ENCODE measurements at places on chromosomes 7 and 10.
A peak's percentile ranks its signal among the peaks of the same experiment; 100 is the strongest.

- no peak for DNase-seq
Observed at GRCh38 chr10:12482587-12482986, 133.2 kb downstream of the CAMK1D start.

- DNase-seq, result no peak
Observed at GRCh38 chr7:151404216-151405011, 5.4 kb downstream of the WDR86 start.

- DNase-seq, result no peak
Observed at GRCh38 chr10:74854610-74855009, 28.2 kb downstream of the KAT6B start.

GRCh38 chr10:7609556-7609955 is 57.2 kb downstream of the ITIH5 start:
- no peak for DNase-seq

DNA sequence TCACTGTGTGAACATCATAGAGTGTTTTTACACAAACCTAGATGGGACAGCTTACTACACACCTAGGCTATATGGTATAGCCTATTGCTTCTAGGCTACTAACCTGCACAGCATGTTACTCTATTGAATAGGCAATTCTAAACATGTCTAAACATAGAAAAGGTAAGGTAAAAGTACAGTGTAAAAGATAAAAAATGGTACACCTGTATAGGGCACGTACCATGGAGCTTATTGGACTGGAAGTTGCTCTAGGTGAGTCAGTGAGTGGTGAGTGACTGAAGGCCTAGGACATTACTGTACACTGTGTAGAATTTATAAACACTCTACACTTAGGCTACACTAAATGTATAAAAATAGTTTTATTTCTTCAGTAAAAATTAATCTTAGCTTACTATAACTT is 182.0 kb upstream of the THSD7A start:
- no peak for DNase-seq

GRCh38 chr10:78419481-78420265 is 386.0 kb downstream of the RPS24 start:
- DNase-seq, result peak; percentile 3

DNA sequence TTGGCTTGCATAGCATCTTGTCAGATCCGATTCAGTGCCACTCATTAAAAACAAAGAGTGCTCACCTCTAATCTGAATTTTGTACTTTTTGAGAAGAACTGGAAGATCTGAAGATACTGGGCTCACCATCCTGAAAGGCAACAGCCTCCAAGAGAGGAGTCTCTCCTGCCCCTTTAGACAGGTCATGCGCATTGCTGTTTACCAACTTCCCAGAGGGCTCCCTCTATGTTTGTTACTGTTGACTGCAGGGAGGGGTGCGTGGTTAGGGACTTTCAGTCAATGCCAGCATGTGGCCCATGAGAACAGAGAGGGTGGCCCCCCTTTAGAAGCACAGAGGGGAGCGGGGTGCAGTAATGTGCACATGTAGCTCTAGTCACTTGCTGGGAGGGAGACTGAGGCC is 33.2 kb upstream of the CABCOCO1 start:
- no peak for DNase-seq

GRCh38 chr10:75707080-75707840 is 275.8 kb downstream of the LRMDA start:
- DNase-seq, result no peak

- DNase-seq, result no peak
Observed at GRCh38 chr7:139909379-139910050, 80.5 kb downstream of the TBXAS1 start.

GRCh38 chr10:52632591-52632990 is 140.0 kb downstream of the MBL2 start:
- no peak for DNase-seq

GRCh38 chr10:43160921-43161255 is 22.6 kb downstream of the CSGALNACT2 start:
- no peak for DNase-seq

DNA sequence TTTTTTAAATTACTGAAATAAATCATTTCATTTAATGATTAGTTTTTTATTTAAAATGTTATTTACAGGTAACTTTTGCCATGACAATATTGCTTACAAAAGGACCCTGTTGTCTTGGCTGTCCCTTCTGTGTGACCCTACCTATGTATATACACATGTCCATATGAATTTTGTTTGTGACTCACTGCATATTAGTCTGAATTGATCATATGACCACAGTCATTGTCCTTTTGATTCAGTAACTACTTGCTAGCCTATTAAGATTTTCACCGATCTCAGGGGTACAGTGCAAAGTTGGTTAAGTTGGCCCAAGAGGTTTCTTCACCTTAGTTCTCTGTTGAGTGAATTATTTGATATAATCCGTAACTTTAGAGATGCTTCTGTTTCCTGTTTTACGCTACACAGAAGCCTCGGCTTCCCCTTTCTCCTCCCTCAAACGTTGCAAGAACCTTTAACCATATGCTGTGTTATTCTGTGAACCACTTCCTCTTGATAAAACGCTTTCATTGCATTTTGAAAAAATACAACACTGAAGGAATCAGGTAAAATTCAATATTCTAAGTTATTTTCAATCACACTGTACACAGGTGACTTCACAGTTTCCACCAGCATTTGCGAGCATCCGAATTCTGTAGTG is 43.9 kb downstream of the APBB1IP start:
- DNase-seq, result no peak

GRCh38 chr7:19585761-19586160 is 123.1 kb downstream of the POLR1F start:
- no peak for DNase-seq

- DNase-seq, result no peak
Observed at GRCh38 chr10:129809431-129809830, 154.6 kb downstream of the EBF3 start.

DNA sequence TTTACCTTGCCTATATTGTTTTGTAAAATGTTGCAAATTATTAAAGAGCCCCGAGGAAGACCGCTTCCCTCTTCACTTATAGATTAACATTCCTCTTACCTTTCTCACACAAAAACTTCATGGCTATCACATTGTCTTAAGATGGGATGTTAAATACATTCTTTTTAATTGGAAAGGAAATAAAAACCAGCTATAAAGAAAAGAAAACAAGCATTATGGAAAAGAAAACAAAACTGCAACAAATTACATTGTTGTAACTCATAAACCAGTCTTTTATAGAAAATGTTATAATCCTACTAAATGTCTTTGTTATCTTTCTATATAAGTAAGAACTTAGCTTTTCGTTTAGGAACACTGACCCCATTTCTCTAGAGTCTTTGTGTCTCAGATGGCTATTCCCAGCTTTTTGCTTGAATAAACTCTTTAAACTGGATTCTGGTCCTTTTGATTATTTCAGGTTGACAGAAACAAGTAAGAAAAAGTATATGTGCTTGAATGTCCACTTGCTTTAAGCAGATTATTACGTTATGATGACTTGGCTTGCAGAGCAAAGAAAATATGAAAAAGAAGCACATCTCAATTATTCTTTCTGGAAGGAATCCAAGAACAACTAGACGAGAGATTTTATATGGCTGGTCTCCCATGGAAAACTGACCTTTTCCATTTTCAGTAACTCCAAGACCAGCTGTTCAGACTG is 128.2 kb downstream of the AKR1D1 start:
- DNase-seq, result no peak

DNA sequence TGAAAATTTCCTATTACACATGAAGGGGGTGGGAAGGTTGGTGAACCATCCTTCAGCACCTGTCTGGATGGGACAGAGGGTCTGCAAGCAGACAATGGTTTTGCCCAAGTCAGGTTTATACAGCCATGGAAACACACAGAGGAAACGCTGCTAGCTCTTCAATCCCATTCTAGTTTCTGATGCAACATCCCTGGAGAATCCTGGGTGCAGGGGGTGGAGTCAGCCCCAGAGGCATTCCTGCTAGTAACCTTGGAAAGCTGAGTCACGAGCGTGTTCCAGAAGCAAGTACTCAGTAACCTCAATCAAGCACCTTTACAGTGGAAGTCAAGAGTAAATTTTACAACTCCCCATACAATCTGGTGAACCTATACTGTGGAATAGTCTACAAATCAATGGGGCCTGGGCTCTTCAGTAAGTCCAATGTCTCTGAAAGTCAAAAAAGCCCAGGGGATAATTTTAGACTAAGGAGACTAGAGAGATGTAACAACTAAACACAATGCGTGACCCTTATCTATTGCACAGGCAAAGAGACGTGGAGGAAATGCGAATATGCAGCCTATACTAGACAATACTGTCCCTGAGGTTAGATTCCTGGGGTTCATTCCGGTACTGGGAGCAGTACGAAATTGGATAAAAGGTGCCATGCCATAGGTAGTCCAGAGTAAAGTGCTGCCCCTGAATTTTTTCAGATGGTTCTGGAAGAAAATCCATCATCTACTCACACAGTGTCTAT is 95.4 kb downstream of the ZRANB1 start:
- no peak for DNase-seq

DNA sequence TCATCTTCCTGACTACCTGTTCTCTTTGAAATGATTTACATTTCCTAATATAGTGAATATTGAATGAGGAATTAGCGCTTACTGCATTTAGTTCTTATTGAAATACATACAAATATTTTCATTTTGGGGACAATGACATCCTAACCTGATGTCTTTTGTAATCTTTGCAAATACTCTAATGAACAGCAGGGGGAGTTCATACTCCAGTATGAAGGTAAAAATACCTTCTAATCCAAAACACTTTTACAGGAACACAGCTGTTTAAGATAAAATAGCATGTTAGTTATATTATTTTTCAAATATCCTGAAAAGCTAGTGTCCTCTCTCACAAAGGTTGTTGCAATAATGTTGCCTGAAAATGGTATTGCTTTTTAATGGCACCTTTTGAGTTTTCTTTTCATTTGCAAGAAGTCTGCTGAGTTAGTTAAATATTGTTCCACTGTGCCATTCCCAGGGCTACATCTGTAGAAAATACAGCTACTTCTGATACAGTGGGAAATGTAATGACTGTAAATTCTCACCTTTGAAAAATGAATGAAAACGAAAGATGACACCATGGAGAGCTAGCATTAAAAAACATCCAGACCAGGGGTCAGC is 400.0 kb downstream of the PHF14 start:
- no peak for DNase-seq

GRCh38 chr7:74233655-74234285 is 20.4 kb downstream of the RFC2 start:
- DNase-seq, result no peak

DNA sequence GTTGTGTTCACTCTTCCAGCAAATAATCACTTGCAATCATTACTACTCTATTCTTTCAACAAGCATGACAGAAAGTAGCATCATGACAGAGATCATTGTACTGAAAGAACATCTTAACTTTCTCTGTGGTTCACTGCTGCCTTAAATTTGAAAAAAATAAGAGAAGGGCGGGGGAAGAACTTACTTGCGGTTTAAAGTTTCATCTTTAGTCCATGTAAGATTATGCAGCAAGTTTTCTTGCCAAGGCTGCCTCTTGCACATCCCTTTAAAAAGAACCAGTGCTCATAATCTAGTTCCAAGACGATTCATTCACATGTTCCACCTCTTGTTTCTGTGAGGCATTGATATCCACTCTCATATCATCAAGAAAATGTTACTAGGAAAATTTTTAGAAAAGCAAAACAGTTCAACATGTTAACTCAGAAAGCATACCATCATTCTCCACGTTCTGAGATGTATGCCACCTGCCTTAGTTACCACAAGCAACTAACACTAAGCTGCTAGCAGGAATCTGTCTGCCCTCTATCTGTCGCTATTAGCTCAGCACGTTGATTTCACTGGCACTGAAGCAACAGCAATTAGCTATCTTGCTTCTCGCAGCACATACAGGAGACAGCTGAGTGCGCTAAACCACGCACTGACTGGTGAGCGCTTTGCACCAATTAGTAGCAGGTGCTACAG is at the start of gene PCDH15:
Gene PCDH15, minus strand, starts transcription at position 491 of the 681 bp plus-strand sequence. CDS start 136,969 bp downstream, outside the sequence.
- no peak for DNase-seq

DNA sequence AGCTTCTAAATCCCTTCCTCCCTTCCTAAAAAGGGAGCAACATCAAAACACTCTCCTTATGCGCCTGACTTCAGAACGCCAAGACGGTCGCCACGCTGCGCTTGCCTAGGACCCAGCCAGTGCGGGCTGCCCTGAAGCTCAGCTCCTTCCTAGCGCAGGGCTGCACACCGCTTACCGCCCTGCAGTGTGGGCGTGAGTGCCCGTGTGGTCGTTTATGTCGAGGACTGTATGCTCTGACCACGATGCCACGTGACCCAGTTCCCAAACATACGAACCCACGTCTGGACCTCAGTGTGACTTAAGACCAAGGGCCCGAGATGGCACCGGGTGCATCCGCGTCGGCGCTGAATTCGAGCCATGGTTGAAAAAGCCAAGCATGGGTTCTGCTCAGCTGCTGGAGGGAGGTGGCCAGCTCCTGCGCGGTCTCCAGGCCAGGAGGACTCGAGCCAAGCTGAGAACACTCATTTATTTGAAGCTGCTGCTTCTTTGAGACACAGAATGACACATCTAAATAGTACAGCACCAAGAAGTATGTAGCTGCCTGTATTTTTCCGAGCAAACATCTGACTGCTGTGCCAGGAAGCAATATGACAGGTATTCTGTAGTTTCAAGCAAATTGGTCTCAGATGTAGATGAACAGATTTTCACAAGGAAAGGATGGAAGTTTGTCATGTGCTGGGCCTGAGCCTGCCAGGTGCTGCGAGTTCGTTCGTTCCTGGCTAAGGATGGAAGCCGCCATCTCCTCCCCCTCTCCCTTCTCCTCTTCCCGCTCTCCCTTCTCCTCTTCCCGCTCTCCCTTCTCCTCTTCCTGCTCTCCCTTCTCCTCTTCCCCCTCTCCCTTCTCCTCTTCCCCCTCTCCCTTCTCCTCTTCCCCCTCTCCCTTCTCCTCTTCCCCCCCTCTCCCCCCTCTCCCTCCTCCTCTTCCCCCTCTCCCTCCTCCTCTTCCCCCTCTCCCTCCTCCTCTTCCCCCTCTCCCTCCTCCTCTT is 184.7 kb downstream of the EBF3 start:
- no peak for DNase-seq

GRCh38 chr10:8344756-8345155 is 290.3 kb downstream of the GATA3 start:
- DNase-seq, result no peak

DNA sequence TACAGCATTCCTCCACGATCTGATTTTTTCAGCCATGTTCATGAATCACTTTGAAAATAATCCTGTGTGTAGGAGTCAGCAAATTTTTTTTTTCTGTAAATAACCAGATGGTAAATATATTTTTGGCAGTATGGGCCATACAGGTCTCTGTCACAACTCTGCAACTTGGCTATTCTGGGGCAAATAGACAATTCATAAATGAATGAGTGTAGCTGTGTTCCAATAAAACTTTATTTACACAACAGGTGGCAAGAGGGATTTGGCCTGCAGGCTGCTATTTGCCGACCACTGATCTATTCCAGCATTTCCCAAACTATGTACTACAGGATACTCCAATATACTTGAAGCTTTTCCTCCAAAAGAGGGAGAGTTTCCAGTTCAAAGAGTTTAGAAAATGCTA is 78.7 kb upstream of the SVIL start:
- no peak for DNase-seq

GRCh38 chr7:47045207-47046051 is 536.5 kb downstream of the TNS3 start:
- no peak for DNase-seq

DNA sequence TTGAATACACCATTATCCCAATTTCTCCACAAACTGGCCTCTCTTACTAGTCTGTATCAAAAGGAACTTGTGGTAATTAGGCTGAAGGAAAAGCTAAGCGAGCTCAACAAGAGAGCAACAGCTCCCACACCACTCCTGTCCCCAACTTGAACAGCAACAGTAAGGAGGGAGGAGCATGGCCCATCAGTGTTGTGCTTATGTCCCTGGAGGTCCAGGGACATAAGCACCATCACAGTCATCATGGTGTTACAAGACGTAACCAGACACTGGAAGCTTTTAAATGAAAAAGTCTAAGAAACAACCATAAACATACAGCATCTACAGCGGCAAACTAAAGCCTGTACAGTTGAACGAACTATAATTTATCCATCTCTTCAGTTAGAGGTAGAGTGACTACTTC is 989 bp downstream of the ERLIN1 start:
- DNase-seq, result no peak
